BJ (cell line): ENCODE measurements at places on chromosomes 1 and 21.

DNA sequence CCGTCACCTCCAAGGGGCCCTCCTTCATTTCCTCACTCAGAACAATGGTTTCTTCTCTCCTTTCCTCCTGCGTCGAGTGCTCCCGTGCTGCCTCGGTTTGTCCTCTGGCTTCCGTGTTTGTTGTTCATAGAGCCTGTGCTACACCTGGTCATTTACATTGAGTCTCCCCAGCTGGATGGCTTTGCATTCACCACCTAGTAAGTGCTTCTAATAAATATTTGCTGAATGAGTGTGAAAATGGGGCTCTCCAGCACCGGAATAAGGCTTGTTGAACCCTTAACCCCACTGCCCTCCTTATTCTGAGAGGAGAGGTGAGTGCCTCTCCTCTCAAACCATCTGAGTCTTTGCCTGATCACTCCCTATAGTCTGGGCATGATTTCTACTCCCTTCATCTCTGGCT, 104.9 kb downstream of the CNIH3 start:
- no peak for DNase-seq

- no peak for DNase-seq
Measured at GRCh38 chr1:83067954-83068353, 931.0 kb downstream of the TTLL7 start.

GRCh38 chr1:192579010-192579738, 3.6 kb downstream of the RGS1 start:
- no peak for DNase-seq

- no peak for DNase-seq
Measured at GRCh38 chr1:83583351-83584014, 415.4 kb downstream of the TTLL7 start.

DNA sequence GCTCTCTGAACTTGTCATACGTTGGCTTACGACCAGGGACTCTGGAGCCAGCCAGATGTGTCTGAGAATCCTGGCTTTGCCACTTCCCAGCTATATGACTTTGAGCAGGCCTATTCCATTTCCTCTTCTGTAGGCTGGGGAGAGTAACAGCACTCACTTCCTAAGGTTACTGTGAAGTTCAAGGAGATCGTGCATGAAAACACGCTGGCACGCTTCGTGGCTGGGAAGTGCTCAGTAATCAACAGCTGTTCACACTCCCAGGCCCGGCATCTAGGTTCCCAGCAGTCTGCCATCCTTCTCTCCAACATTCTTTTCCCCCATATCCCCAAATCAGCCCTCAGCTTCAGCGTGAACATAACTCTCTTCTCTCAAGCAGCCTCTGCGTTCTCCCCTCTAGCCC, 2.0 kb downstream of the ASCL5 start:
- DNase-seq, result no peak

- no peak for DNase-seq
Measured at GRCh38 chr1:101420406-101420805, 183.6 kb downstream of the S1PR1 start.

DNA sequence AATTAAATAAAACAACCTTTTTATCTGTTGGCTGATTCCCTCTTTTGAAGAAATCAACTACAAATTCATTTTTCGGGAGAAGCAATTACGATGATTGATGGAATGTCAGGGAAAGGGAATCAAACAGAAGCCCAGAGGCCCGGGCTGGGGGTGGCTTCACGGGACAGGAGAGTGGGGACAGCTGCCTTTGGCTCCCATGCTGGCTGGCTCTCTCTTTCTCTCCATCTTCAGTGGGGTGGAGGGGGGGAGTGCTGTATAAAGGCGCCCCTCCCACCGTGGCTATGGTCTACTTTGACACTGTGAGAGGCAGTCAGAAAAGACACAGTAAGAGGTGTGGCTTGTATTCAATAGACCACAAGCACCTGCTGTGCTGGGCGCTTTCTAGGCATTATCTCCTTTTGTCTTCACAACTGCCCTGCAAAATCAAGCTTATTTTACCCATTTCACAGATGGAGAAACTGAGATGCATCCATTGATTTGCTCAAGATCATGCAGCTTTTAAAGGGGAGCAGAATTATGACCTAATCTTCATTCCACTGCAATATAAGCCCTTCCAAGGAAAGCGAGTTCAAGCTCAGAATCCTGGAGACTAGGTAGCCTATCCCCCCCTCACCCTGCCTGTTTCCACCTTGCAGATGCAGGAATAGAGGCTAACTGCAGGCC, 92.9 kb downstream of the GRIK3 start:
- DNase-seq, result no peak

- DNase-seq, result no peak
Measured at GRCh38 chr1:31183927-31184554, 55.6 kb downstream of the NKAIN1 start.

- no peak for DNase-seq
Measured at GRCh38 chr1:157181790-157182189, 43.6 kb upstream of the ETV3 start.

DNA sequence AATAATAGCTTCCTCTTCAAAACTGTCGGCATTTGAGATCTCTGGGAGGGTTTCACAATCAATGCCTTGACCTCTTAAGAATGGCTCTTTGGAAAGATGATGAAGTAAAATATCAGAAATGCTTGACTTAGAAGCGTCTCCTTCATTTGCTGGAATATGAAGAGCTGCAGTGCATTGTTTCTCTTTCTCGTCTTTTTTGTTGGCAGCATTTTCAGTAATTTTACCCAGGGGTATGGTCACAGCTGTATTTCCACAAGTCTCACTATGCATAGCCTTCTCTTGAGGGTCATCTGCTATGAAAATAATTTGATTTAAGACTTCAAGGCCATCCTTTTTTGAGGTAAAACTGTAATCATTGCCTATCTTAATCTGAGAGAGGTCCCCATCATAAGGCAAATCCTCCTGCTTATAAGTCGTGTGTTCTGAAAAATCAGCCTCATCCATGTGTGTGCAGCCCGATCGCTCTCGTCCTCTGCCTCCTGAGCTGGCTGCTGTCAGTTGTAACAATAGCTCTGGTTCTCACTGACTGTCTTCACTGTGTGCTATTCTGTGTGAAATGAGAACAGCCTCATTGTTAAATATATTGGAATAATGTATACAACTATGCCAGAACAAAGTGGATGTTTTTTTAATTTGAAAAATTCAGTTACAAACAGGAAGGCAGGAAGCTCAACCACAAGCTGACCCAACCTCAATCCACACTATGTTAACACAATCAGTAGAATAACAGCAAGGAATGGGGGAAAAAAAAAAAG, 4.5 kb downstream of the AKNAD1 start:
- DNase-seq, result no peak

DNA sequence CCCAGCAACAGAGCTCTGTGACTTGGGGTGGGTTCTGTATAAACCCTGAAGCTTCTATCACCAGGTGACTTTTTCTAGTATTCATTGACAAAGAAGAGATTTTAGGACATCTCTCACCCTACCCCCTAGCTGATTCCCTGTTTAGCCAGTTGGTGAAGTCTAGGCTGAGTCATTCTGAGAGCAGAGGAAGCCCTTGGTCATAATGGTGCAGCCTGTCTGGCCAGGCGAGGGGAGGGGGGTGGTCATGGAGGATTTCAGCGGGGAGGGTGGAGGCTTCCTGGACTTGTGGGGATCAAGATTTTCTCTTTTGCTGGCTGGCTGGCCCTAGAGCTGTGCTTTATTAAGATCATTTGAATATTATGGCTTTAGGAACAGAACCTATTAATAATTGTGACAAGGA, 262.6 kb downstream of the CAMTA1 start:
- no peak for DNase-seq

DNA sequence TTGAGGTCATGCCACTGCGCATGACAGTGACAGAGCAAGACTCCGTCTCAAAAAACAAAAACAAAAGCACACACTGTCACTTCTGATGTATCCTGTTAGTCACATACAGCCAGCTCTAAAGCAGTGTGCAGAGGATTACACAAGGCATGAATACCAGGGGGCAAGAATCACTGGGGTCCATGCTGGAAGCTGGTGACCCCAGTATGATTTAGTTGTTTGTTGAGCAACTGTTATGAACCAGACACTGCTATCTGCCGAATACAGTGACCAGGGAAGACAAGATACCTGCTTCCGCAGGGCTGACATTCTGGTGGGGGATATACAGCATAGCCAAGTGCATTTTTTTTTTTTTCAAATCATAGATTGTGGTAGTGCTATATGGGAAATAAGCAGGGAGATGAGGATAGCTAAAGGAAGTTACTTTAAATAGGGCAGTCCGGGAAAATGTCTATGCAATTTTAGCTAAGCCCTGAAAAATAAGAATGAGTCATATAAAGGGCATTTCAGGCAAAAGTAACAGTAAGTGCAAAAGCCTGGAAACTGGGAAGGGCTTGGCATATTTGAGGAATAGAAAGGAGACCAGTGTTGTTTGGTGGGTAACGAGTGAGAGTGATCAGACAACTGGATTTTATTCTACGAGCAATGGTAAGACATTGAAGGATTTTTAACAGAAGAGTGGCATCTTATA, 69.7 kb downstream of the ADSS2 start:
- DNase-seq, result no peak

- DNase-seq, result no peak
Measured at GRCh38 chr1:182304627-182305026, 87.0 kb downstream of the GLUL start.

GRCh38 chr1:194654956-194655355, 1468.5 kb upstream of the B3GALT2 start:
- DNase-seq, result no peak

GRCh38 chr1:154760469-154760933, 109.6 kb downstream of the KCNN3 start:
- DNase-seq, result no peak

- no peak for DNase-seq
Measured at GRCh38 chr1:170307426-170307825, 161.7 kb downstream of the NTMT2 start.

GRCh38 chr1:209513226-209513625, 70.3 kb upstream of the CAMK1G start:
- no peak for DNase-seq
